Activated naive CD8-positive, alpha-beta T cell treated with anti-CD3 and anti-CD28 coated beads, Interleukin-2, amount 10 ng/mL, durations not matched to agents 7 days and 5 days (primary cell): ENCODE measurements at places on chromosomes 2 and 18. TPM values are rescaled to one million over a fixed set of nuclear protein-coding genes. Genes with fewer than 3 reads are reported as not detected.

- no peak for DNase-seq
Measured at GRCh38 chr2:125004106-125004800, 979.2 kb downstream of the CNTNAP5 start.

GRCh38 chr18:23521907-23522306 is 18.6 kb downstream of the RMC1 start:
- DNase-seq, result no peak

DNA sequence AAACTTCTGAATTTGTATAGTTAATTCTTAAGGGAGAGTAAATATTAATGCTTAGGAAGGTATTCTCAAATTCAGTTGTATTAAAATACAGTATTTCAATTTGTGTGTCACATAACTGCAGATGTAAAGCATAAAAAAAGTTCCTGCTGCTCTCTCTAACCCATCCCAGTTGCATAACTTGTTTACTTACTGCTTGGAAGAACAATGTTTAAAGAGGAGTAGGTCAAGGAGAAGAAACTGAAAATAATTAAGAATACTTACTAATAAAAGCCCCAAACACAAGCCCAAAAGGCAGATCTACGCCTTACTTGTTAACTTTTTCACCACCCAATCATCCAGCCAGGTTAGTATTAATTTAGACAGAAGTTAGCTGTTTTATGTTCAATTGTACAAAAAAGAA is 81.2 kb downstream of the ORC4 start:
- DNase-seq, result no peak

The POU3F3 gene
- not detected for total RNA-seq

GRCh38 chr2:171595896-171596295 is 73.6 kb downstream of the CYBRD1 start:
- no peak for DNase-seq

DNA sequence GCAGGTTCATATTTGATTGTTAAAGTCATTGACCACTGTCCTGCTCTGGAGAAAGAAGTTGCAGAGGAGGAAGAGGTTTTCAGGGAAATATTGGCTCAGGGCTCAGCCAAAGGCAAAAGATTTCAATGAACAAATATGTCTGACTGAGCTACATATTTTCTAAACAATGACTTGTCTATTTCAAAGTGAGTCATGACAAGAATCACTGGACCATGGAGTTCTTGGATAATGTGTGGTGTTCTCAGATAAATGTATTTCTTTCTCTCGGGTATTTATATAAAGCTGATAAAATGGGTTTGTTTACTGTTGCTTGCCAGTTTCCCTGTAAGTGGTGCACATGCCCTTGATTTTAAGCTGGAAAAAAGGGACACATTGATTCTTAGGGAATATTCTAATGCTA is 34.3 kb upstream of the RMP24 start:
- DNase-seq, result no peak

- DNase-seq, result no peak
Measured at GRCh38 chr2:37472959-37473358, 128.5 kb downstream of the QPCT start.

GRCh38 chr18:57595347-57595746 is 8.8 kb upstream of the FECH start:
- no peak for DNase-seq

DNA sequence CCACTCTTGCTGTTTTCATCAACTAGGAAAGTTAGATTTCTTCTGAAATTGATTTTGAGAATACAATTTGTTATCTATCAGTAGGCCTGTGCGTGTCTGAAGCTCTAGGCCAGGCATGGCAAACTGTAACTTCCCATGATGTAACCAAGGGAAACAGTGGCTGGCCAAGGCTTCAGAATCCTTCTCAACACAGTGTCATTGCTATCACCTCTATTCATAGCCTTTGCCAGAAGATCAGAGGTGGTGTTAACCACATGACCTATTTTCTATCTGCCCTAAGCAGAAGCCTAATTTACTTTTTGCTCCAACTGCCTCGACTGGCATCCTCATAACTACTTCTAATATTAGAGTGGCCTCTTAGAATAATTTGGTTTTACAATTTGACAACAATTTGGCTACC is 2.5 kb downstream of the ITGB6 start:
- no peak for DNase-seq

The ASB1 gene
- total RNA-seq, result 34.3 TPM

- DNase-seq, result no peak
Measured at GRCh38 chr2:68574202-68574791, 69.1 kb upstream of the PROKR1 start.

DNA sequence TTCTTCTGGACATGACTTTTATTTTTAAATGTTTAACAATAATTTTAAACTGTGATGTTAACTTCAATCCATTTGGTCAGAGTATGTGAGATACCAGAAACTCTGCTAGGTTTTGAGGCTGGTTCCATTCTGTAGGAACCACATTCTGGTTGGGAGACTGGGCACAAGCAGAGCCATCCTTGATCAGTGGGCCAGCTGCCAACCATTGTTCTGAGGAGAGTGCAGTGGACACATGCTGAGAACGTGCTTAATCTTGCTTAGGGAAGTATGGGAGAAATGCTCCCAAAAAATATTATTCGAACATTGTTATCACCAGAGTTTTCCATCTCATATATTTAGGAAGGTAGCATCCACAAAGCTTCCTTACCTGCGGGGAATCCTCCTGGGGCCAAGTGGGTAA is 155.8 kb downstream of the RTN4 start:
- DNase-seq, result no peak

- no peak for DNase-seq
Measured at GRCh38 chr2:46926863-46927262, 11.3 kb upstream of the MCFD2 start.

The LOXL3 gene
- total RNA-seq, result 0.62 TPM

- DNase-seq, result no peak
Measured at GRCh38 chr2:165573534-165574461, 104.3 kb downstream of the CSRNP3 start.

- no peak for DNase-seq
Measured at GRCh38 chr2:8238521-8239230, 443.2 kb upstream of the ID2 start.

DNA sequence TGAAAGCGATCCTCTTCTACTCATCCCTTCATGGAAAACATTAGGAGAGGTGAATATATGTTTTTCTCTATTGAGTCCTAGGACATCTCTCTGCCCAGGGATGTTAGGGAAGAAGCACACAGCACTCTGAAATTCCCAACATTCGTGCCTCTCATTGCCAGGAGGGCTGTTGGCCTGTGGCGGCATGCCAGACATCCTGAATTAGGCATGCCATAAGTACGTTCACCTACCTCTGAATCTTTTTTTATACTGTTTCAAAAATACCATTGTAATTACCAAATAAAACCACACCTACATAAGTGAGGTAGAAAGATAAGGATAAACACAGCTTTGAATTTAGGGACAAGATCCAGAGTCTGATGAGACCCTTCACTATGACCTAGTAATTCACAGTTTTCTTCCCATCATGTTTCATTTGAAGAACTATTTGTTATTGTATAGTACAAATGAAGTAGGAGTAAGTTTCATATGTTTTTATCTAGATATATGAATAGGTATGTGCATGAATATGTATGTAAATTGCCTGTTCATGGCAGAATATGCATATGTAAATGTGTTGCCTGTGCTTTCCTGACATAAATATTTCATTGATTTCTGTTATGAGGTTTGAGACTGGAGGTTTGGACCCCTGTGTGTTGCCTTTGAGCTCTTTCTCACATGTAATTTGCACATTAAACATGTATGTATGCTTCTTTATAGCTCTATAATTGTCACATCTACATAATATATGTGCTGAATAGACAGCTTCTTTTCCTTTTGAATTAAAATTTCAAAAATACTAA is 66.6 kb upstream of the STAM2 start:
- DNase-seq, result no peak

GRCh38 chr18:73850782-73851181 is 296.9 kb downstream of the FBXO15 start:
- no peak for DNase-seq

DNA sequence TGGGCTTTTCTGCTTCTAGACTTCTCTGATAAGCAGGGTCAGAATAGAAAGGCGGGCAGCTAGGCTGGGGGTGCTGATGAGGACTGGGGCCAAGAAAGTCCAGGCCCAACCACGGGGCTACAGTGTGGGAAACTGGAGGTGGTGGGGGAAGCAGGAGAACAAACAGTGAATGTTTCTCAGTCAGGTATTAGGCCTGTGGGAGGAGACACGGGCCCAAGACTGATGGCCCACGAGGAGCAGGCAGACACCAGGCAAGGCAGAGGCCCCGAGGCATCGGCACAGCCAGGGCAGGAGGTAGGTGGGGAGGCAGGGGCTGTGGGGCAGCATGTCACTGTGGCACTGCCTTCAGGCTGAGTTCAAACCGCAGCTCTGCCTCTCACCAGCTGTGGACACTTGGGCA is 40.7 kb downstream of the KCNIP3 start:
- DNase-seq, result no peak

DNA sequence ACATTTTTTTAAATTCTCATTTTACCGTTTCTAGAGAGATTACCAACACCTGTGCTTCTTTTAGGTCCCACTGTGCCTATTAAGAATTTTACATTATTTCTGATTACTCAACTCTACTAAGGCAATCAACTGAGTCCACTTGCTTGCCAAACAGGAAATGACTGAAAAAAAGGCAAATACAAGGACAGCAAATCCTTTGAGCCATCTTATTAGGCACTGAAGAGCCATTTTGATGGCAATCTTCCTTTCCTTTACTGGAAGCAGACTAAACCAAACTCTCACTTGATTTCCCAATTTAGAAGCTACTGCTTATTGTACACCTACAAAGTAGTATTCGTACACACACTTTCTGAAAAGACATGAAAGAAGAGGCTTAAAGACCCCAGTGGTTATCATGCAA is 121.4 kb upstream of the COL3A1 start:
- DNase-seq, result no peak

GRCh38 chr2:182866461-182867406 is at the start of gene FRZB:
TSS of gene FRZB (minus strand) at chr2:182866637. CDS start at chr2:182866552, 85 bp downstream.
- DNase-seq, result peak; percentile 39

The TRABD2A gene
- total RNA-seq, result 85.5 TPM

- DNase-seq, result no peak
Measured at GRCh38 chr18:47172476-47172875, 3.7 kb downstream of the IER3IP1 start.

DNA sequence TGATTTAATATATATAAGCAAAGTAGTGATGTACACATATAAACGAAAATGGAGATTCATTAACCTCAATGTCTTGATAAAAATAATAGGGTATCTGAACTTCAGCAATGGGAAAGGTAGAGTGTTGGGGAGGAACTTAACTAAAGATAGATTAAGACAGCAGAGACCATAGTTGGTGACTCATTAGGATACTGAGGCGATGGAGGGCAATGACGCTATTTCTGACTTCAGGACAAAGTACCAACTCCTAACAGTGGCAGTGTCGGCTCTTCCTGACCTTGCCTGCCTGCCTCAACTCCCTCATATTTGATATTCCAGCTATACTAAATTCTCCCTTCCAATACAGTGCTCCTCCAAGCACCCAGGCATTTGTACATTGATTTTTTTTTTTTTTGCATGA is 98.6 kb downstream of the CDH2 start:
- no peak for DNase-seq

DNA sequence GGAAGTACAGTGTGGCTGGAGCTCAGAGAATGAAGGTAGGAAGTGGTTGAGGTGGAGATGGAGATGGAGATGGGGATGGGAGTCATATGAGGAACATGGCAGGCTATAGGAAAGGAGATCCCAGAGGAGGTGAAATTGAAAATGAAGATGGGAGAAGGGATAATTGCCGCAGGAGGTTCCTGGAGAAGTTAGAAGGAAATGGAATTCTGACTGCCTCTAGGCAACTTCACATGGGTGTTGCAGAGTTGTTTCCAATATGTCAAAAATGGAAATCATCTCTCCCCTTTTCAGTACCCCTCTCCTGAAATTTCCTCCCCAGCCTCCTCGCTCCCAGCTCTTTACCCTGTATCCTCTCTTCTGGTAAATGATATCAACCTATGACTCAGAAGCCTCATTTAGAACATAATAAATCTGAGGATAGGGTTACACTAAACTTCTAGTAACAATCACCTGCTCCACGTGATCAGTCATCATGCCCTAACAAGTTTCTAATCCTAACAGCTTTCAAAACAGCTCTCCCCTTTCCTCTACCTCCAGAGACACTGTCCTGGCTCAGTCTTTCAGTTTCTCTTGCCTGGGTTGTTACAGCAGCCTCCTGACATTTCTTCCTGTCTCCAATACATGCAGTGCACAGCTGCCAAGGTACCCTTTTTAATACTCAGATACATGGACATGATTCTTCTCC is 201.9 kb upstream of the RBMS1 start:
- no peak for DNase-seq

The UGT1A8 gene
- total RNA-seq, result not detected

GRCh38 chr2:95700519-95700918 is 108.7 kb downstream of the TRIM43 start:
- no peak for DNase-seq

The GALNT3 gene
- total RNA-seq, result 4.7 TPM

DNA sequence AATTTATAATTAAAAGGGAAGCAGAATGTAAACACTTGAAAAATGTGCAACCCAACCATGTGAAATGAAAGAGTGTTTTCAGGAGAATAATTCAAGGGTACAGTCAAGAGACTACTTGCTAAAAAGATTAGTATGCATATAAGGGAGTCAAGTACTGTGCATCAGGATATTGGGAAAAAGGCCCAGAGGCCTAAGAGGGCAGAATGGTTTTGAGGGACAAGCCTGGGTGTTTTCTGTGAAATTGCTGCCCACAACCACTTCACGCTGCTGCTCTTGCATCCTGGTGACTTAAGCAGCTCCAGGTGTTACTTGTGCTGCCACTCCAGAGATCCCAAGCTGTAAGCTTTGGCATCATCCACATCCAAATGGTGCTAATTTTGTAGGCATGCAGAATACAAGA is 165.2 kb downstream of the AGPS start:
- no peak for DNase-seq

GRCh38 chr2:70785137-70785911 is 5.1 kb downstream of the FIGLA start:
- DNase-seq, result no peak

DNA sequence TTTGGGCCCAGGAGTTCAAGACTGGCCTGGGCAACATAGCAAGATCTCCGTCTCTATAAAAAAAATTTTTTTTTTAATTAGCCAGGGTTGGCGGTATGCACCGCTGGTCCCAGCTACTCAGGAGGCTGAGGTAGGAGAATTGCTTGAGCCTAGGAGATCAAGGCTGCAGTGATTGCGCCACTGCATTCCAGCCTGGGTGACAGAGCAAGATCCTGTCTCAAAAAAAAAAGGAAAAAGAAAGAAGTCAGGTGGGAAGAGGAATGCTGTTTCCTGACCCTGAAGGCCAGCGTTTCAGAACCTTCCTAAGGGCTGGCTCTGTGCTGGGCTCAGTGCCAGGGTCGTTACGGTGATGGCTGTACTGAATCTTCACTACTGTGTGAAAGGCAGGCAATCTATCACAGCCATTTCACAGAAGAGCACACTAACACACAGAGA is 35.0 kb upstream of the AGAP1 start:
- DNase-seq, result no peak

The CCDC195 gene
- not detected for total RNA-seq

- DNase-seq, result no peak
Measured at GRCh38 chr2:216904974-216905373, 45.1 kb upstream of the TNP1 start.
